ENCODE measurements at places on chromosomes 3 and 15.

DNA sequence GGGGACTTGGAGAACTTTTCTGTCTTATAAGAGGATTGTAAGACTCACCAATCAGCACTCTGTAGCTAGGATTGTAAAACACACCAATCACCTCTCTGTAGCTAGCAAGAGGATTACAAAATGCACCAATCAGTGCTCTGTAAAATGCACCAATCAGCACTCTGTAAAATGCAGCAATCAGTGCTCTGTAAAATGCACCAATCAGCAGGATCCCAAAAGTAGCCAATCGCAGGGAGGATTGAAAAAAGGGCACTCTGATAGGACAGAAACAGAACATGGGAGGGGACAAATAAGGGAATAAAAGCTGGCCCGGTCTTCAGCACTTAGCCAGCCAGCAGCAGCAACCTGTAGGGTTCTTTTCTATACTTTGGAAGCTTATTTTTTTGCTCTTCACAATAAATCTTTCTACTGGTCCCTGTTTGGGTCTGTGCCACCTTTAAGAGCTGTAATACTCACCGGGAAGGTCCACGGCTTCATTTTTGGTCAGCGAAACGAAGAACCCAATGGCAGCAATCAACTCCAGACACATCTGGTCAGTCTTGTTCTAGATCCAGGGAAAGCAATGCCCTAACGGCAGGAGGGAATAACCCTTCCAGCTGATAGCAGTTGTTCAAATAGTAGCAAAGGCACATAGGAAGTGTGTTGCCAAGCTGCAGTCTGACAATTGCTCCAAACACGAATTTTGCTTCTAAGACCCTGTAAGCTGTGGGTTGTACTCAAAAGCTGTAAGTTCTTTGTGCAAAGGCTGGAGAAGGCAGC, 135.6 kb downstream of the TJP1 start:
- DNase-seq = no peak

DNA sequence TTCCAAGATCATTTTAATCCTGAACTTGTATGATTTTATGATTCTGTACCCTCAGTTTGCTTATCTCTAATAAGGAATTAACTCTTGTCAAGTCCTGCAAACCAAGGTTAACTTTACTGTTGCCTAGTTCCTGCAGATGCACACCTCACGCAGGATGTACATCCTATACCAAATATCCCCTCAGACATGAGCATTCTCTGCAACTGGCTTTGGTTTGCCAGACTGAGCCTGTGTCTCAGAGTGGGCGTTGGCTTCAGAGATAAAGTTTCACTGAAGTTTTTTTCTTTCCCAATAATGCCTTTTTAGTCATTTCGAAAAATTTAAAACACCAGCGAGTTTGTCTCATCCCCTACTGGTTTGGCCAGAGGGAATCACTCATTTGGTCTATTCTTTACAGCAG, 173.9 kb downstream of the NR2F2 start:
- DNase-seq = no peak

- no peak for DNase-seq
Measured at GRCh38 chr15:69435985-69436384, 16.6 kb upstream of the RPLP1 start.

- no peak for DNase-seq
Measured at GRCh38 chr15:88630141-88630721, 8.6 kb upstream of the ISG20 start.

DNA sequence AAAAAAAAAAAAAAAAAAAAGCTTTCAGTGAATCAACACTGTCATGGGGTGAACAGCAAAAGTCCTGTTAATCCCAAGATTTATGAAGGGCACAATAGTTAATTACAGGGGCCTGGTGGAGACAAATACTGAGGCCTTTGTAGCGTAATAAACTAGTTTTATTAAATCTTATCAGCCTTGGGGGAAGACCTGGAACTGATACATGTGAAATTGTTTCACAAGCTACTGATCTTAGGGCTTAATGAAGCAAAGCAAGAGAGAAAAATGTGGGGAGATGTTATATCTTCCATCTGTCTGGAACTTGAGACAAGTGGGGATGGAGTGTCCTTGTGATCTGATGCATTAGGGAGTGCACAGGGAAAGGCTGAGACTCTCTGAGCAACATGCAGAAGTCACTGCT, 47.9 kb upstream of the OSBPL11 start:
- no peak for DNase-seq

- no peak for DNase-seq
Measured at GRCh38 chr3:122251428-122251827, 68.0 kb downstream of the CASR start.

DNA sequence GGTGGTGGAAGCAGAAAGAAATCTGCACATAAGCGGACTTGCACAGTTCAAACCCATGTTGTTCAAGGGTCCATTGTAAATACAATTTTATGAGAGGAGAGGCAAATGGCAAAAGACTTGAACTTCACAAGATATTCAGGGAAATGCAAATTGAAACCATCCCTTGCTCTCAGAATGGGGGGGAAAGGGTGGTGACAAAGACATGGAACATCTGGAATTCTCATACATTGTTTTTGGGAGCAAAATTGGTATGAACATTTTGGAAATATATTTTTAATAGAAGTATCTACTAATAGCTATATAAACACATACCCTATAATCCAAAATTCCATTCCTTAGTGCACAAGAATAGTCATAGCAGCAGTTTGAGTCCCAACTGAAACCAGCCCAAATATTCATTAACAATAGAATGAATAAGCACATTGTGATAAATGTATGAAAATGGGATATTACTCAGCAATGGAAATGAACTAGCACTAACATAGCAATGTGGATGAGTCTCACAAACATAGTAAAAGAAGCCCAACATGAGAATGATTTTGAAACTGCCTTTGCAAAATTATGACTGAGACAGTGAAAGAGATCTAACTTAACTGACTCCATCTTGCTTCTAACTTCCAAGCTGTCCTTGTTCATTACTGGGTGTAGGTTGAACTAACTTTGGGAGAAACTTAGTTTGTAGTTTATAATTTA, 77.2 kb downstream of the CD200R1L start:
- DNase-seq = no peak

GRCh38 chr3:183812761-183813445, 12.5 kb downstream of the MAP6D1 start:
- no peak for DNase-seq

DNA sequence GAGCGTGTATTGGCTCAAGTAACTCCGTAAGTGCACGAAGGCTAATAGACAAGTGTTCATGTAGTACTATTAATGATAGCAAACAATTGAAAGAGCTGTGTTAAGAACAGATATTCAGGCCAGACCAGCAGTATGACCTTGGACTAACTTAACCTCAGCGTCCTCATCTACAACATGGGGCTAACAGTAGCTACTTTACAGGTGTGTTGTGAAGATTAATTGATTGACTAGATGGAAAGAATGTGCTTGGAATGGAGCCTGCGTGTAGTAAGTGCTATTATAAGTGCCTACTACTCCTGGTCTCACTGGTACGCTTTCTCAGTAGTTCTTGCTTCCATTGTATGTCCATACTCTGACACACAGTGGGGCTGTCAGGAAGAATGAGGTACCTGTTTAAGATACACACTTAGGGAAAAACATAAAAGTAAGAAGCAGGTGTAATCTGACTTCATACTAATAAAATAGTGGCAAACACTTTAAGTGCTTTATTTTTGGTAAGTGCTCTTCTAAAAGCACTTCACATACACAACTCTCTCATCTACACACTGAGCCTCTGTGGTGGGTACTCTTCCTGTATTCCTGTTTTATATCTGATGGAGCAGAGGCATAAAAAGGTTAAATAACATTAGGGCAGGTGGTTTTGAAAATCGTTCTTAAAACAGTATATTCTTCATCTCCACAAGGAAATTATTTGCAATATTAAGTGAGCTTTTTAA, 24.3 kb upstream of the FBXL22 start:
- no peak for DNase-seq

GRCh38 chr3:5017925-5018531, 38.8 kb downstream of the BHLHE40 start:
- DNase-seq = no peak

GRCh38 chr3:14532691-14533456, 7.3 kb downstream of the GRIP2 start:
- no peak for DNase-seq

GRCh38 chr3:190059242-190059590, 61.5 kb downstream of the P3H2 start:
- no peak for DNase-seq

- DNase-seq = no peak
Measured at GRCh38 chr15:61835029-61835428, 225.2 kb downstream of the VPS13C start.

- DNase-seq = peak; percentile 38
Measured at GRCh38 chr3:197428117-197428801, 127.5 kb downstream of the BDH1 start.

DNA sequence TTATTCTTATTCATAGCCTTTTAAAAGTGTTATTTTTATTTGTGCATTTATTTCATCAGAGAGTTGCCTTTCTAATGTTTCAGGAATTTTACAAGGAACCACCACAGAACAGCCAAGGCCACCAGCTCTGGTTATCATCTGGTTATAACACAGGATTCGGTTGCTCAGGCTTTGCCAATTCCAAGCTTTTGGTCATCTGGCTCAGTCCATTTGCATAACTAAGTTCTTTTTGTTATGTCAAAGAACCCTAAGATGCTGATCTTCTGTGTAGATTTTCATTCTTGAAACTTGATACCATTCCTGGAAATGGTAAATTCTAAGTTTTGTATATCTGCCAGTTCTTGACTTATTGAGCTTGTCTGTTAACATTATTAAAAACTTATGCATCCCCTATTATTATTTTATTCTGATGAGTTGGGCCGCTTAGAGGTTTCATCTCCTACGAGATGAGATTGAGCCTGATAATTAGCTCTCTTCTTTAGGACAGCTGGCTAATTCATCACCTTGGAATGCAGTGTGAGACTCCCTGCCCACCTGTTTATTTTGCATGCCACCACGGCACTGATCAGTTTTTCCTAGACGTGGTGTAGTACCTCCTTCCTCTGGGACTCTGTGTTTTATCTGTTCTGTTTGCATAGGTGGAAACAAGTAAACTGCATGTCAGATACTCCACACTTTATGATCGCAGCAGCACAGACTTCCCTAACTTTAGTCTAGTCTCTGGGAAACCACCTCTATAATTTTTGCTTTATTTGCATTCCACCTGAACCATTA, 264.8 kb downstream of the SLCO3A1 start:
- DNase-seq = no peak

DNA sequence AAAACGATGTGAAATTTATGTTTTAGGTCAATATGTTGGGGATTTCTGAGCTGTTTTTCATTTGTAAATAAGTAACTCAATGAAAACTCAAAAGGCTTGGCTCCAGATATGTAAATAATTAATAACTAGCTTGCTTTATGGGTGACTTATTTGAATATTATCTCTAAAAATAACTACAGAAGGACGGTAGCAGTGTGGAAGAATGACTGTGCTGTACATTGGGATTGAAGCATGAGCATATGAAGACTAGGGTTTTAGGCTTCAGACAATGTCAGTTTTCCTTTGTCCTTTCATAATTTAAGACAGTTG, 343.9 kb downstream of the GRM7 start:
- no peak for DNase-seq

GRCh38 chr3:121821421-121822199, 13.2 kb downstream of the IQCB1 start:
- no peak for DNase-seq

- DNase-seq = no peak
Measured at GRCh38 chr3:196079682-196080081, 2.2 kb downstream of the TFRC start.

DNA sequence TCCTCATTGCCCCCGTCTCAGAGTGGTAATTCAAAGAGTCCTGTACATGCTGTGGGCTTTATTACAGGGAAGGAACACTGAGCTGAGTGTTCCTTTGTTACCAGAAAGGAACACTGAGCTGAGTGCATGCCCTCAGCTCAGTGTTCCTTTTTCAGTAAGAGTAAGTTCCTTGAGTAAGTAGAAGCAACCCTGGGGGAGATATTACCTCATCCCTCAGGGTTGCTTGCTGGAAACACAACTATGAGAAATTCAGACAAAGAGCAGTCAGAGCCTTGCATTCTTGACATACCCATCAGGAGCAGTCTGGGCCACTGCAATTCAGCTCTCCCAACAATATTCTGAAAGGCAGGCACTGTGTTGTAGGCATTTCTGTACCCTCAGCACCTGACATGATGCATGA, 17.0 kb downstream of the CHRM5 start:
- no peak for DNase-seq

- no peak for DNase-seq
Measured at GRCh38 chr15:47439146-47440111, 277.9 kb upstream of the SEMA6D start.

Measured in stimulated activated CD8-positive, alpha-beta memory T cell treated with anti-CD3 and anti-CD28 coated beads, Interleukin-4, amount 100 ng/mL, for 24 hours (primary cell).